HepG2 (cell line): ENCODE measurements at places on chromosomes 1 and 21.

DNA sequence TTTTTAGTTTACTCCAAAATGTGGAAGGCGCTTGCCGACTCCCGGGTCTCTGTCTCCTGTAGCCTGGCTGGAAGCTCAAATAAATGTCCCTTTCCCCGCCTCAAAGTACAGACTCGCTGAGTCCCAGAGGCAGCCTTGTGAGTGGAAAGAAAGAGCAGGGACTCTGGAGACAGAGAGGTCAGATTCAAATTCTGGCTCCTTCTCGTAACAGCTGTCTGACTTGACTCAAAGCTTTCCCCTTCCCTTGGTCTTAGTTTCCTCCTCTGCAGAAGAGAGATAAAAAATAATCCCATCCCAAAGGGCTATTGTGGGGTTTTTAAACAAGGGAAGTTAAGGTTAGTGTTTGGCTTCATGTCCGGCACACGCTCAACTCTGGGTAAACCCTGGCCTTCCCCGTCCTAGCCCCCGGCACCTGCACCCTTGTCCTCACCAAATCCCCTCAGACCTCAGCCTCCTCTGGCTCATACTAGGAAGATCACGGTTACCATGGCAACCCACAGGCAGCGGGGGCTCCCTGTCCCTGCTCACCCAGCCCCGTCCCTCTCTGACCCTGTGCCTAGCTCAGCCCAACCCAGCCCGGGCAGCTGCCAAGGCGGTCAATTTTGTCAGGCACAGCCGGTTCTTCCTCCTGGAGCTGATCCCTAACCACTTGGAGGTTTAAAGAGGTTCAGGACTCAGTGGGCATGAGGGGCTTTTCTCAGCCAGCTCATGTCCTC lies 49.2 kb upstream of the IGSF21 start:
- DNase-seq: no peak

- DNase-seq: no peak
Observed at GRCh38 chr1:86082183-86082582, 74.4 kb downstream of the COL24A1 start.

- peak; percentile 35 for DNase-seq
Observed at GRCh38 chr1:97063532-97063931, 341.9 kb downstream of the PTBP2 start.

DNA sequence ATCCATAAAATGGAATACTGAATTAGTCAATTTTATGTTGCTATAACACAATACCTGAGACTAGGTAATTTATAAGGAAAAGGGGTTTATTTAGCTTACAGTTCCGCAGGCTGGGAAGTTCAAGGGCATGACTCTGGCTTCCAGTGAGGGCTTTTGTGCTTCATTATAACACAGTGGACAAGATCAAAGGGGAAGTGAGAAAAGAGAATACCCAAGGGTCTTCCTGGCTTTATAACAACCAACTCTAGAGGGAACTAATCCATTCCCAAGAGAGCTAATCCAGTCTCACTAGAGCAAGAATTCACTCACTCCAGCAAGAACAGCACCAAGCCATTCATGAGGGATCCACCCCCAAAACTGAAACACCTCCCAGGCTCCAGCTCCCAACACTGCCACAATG lies 3.1 kb downstream of the KIFAP3 start:
- no peak for DNase-seq

DNA sequence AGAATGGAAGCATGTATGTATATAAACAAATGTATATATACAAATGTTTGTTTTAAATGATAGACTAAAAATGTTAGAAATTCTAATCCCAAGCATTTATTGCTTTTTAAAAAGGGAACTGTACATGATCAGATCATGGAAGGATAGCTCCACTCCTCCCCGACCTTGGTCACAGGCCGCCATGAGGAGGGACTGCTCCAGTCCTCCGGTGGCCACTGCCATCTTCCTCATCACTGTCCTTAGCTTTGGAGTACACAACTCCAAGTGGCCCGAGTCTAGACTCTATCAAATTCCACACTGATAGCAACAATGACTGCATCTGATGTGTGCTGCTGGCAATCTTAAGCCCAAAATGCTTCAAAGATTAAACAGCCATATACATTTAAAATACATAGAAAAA lies 9.7 kb downstream of the SYF2 start:
- no peak for DNase-seq

GRCh38 chr21:17753736-17754135 lies 65.4 kb downstream of the C21orf91 start:
- DNase-seq: no peak

DNA sequence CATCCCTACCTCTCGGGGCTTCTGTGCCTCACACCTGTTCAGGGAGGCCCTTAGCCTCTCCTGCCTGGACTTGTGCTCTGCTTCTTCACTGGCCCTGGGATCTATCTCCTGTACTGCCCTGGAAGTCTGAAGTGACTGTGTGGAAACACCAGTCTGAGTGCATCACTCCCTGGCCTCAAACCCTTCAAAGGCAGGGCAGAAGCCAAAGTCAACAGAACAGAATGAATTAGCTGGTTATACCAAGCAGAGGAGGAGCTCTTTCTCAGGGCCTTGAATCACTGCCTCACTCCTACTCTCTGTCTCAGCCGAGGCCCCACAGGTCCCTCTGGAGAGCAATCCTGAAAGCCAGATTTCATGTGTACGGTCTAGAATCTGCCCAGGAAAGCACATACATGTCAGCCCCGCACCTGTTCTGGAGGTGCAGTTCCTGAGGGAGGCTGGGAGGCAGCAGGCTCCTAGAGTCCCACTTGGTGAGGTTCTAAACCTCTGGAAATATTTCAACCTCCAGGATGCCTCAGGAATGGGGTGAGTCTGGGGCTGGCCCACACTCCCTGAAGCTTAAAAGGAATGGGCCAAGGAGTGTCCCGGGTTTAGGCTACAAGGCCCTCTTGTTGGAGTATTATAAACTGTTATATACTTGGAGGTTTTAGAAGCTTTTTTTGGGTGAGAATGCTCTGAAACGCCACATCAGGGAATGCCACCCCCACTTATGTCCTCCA lies 98.3 kb downstream of the ABCA4 start:
- DNase-seq: peak; percentile 81

DNA sequence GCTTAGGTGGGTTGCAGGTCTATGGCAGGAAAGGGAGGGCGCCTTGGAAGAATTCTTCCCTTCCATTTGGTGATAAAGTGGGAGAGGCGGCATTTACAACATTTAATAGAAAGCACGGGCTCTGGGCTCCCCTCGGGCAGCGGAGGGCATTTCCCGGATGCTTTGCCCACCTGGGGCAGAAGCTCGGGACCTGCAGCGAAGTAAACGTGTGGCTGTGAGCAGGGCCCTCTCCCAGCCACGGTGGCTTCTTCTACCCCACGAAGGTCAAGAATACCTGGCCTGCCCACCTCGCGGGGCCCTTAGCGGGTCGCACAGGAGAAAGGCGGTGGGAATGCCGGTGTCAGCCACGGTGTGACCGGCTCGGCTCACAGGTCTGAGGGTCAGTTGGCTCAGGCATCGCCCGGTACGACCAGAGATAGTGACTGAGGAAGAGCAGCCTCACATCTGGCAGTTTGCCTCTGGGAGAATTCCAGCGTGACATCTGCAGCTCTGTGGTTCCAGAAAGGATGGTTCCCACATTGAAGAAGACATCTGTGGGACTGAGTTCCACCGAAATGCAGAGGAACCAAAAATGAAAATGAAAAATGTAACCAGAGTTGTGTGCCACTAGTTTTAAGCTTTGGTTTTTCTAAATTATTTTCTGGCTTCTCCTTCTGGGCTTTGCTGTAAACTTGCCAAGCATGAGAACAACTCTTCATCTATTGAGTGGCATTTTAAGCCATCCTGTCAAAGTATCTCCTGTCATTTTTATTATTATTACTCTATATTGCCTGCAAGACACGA lies 720 bp upstream of the F3 start:
- DNase-seq: no peak

DNA sequence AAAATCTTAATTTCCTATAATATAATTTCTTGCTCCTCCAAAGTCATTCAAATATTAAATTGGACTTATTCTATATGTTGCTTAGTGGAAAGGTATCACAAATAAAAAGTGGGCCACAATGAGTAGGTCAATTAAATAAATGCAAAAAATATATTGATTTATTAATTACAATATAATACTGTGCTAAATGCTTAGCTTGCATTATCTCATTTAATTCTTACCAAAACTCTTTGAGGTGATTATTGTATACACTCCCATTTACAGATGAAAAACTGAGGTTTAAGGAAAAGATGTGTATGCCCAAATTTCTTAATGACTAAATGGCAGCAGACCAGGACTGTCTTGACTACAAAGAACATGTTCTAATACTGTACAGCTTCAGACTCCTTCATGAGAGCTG lies 325.3 kb upstream of the SGIP1 start:
- no peak for DNase-seq

DNA sequence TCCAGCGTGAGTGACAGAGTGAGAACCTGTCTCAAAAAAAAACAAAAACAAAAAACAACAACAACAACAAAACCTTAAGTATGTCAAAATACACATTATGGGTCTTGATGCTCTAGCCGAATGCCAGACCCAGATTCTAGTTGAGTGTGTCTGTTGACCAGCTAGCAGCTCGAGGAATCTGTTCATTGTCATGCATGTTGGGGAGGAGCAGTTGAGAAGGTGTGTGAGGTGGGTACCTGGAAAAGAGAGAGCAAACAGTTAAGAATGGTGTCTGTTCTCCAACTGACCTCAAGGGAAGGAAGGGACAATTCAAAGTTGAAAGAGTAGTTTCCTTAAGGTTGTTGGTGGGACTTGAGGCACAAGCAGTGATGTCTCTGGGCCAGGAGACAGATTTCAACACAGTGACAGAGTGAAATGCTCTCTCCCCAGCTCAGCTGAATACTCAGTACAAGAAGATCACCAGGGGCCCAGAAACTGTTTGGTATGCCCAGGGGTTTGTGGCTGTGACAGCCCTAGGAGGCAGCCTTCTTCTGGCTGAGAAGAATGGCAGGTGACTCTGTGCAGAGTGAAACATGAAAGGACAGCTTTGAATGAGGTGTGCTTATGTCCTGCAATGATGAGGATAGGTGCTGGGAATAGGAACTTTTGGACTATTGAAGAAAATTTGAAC lies 14.4 kb upstream of the POU2F1 start:
- no peak for DNase-seq

- DNase-seq: no peak
Observed at GRCh38 chr1:8395433-8395866, 77.5 kb downstream of the SLC45A1 start.

DNA sequence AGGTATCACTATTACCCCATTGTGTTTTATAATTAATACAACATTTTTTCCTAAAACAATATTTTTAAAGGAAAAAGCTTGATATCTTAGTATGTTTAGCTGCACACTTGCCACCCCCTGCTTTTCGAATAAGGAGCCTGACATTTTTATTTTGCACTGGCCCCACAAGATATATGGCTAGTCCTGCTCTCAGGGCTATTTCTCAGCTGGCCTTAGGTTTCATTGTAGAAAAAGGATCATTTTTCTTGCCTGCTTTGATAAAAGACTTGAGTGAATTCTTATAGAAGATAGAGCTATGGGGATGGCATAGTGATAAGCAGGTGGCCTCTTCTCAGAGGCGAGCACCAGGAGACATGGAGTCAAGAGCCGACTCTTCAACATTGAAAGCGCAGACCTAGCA lies 167.0 kb downstream of the FAM78B start:
- no peak for DNase-seq

- DNase-seq: peak; percentile 31
Observed at GRCh38 chr1:152189657-152190442, 30.8 kb upstream of the RPTN start.

DNA sequence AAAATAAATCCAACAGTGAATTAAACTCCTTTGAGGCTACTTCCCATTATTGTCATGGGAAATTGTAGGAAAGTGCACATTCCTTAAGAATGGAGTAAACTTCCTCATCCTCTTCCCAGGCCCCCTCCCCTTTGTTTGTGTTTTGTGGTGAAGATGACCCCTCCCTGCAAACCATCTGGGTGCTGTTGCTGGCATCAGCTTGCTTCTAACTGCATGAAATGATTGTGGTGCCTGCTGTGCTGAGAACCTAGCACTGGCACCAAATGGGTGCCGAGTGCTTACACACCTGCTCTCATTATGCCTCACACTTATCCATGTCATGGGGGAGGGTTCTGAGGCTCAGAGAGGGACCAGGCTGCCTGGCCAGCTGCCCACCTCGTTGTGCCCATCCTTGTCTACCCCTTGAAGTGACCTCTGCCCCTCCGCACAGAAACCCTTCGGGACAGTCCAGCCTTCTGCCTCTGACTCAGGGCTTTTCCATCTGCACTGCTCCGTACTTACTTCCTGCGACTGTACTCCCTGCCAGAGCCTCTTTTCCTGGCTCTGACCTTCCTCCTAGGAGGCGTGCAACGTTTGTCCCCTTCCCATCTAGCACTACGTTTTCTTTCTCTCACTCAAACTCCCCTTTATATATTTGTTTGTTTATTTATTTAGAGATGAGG lies 30.6 kb downstream of the CAPN2 start:
- no peak for DNase-seq

DNA sequence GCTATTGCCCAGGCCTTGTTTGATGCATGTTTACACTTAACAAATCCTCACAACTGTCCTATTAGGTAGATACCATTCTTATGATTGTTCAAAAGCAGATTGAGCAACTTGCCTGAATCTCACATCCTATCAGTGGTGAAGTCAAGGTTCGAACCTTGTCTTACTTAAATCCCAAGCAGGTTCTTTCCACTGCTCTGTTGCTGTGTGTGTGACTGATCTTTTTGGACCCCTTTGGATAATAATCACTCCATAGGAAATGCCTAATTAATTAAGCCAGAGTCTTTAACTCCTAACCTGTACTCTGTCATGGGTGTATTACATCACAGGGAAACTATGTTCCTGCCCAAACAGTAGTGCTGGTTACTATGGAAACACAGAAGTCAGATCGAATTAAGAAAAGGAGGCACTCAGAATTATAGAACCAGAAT lies 84.2 kb downstream of the SPATA46 start:
- DNase-seq: no peak

DNA sequence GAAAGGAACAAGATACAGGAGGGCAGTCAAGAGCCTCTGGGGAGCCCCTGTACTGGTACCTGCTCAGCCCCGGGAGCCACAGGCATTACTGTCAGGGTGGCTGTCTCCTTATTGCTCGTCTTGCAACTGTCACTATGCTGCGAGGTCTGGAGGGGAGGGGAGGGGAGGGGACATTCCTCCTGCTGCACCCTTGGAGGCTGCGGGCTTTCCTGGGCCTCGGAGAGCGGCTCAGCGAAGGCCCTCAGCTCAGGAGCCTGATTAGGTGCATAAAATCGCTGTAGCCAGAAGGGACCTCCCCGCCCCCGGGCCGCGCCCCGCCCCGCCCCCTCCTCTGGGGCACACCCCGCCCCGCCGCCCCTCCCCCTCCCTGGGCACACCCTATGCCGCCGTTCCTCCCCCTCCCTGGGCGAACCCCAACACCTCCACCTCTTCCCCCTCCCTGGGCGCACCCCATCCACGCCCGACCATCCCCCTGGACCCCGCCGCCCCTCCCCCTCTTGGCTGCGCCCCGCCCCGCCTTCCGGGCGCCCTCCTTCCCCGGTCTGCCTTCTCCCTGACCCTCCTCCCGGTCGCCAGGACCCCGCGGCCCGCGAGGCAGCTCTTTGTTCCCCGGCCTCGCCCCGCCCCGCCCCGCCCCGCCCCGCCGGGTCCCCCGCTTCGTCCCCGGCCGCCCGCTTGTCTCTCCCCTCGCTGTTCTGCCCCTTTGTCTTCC lies 35.5 kb downstream of the CACHD1 start:
- DNase-seq: no peak
